Hepatocyte (in vitro differentiated cells): ENCODE measurements at places on chromosomes 1 and 21.

GRCh38 chr1:55214934-55215193, 300 bp downstream of the USP24 start:
- peak; percentile 61 for DNase-seq

DNA sequence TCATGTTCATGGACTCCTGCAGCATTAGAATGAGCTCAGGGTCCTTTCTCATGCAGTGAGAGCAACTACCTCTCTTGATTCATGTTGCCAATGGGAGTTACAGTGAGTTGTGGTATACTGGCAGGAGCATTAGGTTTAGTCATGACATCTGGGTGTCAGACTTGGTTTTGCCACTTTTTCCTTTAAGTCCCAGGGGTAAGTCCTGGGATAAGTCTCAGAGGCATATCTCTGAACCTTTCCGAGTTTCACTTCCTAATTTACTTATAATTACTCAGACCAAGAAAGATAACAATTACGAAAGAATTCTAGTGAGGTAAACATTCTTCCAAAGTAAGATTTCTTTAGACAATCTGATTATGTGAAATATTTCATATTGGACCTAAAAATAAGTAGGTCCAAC, 606.0 kb downstream of the SMYD3 start:
- no peak for DNase-seq

DNA sequence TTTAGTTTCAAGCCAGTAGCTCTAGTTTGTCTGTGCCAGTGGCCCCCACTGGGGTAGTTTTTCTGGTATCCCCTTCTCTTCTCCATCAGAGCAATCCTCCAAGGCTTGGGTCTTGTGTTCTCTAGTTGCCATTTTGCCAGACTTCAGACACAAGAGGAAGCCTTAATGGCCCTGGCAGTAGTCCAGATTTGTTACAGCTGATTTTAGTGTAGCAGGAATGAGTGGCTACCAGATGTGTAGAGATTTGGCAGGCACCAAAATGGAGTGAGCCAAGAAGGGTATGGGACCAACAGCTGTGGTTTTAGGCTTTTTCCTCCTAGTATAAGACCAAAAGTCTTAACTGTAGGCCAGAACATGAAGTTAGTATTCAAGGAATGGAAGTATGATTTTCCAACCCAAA, 56.8 kb downstream of the ACP6 start:
- DNase-seq: no peak

DNA sequence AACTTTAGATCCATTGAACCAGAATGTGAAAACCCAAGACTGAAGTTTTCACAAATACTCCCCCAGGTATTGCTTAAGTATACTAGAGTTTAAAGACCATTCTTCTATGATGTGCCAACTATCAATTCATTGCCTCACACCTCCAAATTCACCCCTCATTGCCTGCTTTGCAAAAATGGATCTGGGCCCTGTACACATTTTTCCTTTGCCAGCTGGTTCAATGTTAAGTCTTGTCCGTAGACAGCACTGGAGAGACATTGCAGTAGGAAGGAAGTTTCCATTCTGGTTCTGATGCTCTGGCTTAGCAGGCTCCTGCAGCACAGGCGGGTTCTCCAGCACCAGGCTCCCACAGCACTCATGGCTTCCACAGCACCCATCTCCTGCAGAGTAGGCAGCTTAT, 130.0 kb downstream of the PROX1 start:
- DNase-seq: no peak

- no peak for DNase-seq
Measured at GRCh38 chr1:79271759-79272158, 265.2 kb upstream of the ADGRL4 start.

DNA sequence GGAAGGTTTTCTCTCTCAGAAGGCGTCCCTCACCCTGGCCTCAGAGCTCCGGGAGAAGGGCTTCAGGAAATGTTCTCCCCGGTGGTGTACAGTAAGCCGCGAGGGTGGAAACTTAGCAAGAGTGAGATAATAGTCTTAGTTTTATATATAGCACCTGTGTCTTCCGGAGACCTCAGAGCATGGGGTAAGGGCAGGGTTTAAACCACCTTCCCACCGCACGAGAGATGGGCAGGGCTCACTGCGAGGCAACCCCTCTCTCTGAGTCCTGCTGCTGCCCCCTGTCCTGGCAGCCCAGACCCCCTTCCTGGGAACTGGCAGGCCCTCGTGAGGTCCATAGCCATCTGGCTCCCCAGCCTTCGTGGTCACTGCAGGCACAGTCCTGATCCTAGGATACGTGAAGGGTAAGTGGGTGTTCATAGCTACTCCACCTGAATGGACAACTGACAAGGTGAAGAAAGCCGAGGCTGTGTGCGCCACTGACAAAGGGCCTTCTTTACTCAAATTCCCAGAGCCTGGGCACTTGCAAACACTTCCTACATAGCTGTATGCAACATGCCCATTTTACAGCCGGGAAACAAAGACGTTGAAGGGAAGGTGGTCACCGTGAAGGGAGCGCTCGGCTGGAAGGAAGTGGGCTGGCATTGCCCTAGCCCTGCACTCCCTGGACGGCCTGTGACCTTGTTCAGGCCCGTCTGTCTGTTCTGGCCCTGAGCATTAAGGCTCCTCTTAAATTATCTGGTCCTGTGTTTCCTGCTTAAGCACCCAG, 26.9 kb downstream of the ITPKB start:
- no peak for DNase-seq

DNA sequence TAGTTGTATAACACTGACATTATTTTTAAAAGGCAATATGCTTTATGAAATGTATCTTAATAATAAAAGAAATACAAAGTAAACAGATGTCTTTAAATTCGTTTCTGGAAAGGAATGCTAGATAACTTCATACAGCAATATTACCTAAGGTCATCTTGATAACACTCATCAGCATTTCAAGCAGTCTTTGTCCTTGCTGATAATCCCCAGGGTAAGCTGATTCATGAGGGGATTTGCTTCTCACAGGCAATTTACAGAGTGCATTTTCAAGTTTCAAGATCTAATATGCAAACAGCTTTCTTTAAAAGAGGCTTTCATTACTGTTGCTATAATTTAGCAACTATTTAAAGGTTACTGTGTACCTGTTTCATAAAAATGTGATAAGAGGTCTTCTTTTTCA, 75.2 kb upstream of the NEK2 start:
- no peak for DNase-seq

GRCh38 chr1:111208921-111209320, 8.5 kb upstream of the DENND2D start:
- DNase-seq: no peak

DNA sequence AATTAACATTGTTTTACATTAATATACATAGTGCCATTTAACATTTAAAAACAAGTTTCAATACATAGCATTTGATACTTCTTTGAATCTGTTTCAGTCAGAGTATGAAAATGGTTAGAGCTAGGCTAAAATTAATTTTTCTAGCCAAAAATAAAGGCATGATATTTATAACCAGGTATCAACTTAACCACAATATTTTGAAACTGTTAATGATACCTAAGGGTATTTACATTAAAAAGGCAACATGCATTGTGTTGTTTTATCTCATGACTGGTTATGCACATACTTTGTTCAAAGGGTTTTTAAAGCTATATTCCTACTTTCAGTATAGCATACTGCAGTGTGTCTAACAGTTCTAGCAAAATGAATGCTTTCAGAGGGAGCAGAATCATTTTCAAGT, 130.0 kb downstream of the HS2ST1 start:
- DNase-seq: no peak

- peak; percentile 30 for DNase-seq
Measured at GRCh38 chr1:60969971-60970509, 112.3 kb upstream of the NFIA start.

DNA sequence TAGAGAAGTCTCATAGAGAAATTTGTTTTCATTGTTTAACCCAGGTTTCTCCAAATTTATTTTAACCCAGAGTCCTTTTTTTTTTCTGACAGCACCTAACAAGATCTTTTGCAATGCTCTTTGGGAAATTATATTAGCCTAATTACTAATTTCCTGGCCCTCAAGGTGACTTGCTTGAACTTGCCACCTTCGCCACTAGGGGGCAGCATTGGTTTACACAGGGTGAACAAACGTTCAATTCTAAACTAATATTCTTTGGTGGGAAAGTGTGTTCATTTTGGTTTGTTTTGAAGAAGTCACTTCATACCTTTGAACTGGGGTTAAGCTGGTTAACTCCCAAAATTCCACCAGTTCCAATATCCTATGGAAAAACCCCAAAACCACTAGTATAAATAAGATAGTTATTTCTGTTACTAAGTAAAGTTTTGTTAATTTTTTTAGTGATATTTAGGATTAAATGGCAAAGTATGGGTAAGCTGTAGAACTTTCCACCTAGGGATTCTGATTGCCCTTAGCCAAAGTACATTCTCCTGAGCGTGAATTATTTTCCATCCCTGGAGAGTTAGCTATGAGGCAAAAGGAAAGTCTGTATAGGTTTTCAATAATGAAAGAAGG, 13.0 kb downstream of the CCDC190 start:
- peak; percentile 84 for DNase-seq

- peak; percentile 87 for DNase-seq
Measured at GRCh38 chr1:119372503-119373086, 4.0 kb downstream of the HAO2 start.

DNA sequence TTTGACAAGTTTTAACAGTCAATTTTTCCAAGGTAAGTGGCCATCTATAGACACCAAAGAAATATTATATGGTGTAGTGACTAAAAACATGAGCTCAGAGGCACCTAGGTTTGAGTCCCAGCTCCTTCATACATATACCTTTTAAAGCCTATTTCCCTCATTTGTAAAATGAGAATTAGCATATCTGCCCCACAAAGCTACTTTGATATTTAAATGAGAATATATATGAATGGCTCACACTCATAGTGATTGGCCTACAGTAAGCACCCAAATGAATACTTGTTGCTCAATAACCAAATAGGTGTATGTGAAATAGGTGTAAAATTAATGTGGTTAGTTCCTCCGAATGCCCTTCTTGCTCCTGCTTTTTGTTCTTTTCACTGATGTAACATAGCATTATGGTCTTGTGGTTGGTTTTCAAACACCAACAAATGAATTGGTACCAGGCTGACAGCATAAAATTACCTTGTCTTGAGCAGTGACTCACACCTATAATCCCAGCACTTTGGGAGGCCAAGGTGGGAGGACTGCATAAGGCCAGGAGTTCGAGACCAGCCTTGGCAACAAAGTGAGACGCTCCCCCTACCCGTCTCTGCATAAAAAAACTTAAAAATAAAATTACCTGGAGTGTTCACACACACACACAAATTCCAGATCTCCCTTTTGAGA, 25.3 kb downstream of the CNIH4 start:
- DNase-seq: no peak

GRCh38 chr1:35062518-35063196, 16.5 kb upstream of the ZMYM1 start:
- DNase-seq: no peak

DNA sequence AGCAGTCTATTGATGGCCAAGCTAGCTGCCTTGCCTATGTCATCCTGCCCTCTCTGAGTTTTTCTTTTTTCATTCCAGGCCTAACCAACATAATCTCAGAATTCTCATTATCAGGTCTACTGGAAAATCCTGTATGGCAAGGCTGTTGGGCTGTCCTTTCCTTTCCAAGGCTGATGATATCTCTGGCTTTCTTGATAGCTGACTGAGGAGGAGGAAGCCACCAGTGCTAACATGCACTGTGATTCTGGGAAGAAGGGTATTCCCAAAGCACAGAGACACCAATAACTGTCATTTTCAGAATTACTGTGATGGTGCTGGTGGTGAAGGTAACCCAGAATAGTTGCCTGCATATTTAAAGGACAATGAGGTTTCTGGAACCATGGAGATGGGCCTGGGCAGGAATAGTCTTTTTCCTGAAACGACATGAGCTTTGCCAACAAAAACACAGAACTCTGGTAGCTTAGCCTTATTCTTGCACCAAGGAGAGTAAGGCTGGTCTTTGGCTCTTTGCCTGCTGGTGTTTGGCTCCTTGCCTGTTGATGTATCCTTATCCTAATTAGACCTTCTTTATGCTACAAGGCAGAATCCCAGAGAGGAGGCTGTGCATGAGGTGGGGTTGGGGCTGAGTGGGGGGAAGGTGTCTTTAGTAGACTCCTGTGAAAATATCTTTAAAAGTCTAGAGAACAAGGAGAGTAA, 157.4 kb downstream of the TNFSF18 start:
- DNase-seq: no peak

- no peak for DNase-seq
Measured at GRCh38 chr1:162728573-162728972, 61.9 kb upstream of the HSD17B7 start.

DNA sequence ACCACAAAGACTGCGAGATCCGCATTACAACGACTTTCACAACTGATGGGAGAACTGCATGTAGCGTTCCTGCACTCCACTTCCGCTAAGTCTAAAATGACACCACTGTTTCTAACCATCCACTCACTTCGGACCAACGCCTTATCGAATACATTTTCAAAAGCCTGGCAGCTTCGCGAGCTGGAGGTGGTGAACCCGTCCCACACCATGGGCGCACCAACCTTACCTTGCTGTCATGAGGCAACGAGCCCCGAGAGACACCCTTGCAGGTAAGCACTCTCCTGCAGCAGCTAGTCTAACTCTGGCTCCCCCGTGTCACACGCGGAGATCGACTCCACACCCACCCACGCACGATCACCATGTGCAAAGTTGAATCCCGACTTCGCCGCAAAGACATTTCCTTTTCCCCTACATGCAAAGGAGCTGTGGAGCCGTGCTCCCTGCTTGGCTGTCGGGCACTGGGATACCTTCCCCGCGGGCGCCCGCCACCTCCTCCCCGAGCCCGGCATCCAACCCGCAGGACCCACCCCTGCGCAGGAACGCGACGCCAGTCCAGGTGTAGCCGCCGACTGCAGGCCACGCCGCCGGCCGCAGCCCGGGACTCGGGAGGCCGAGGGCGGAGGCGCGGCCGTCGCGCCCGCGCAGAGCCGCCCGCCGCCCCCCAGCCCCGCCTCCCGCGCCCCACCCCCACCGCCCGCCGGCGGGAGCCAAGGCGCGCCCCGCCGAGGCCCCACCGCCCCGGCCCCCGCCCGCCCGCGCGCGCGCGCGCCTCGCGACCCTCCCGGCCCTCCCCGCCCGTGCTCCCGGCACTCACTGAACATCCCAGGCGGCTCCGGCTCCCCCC, 629 bp downstream of the TAF5L start:
- DNase-seq: peak; percentile 86

DNA sequence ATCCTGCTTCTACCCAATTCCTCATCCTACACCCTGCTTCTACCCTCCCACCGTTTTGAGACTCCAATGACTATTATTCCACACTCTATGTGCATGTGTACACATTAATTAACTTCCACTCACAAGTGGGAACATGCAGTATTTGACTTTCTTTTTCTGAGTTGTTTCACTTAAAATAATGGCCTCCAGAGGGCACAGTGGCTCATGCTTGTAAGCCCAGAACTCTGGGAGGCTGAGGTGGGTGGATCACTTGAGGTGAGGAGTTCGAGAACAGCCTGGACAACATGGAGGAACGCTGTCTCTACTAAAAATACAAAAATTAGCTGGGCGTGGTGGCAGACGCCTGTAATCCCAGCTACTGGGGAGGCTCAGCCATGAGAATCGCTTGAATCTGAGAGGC, 464.8 kb downstream of the PTBP2 start:
- DNase-seq: no peak
